ENCODE measurements at places on chromosomes 6 and 20.
A peak's percentile ranks its signal among the peaks of the same experiment; 100 is the strongest.

DNA sequence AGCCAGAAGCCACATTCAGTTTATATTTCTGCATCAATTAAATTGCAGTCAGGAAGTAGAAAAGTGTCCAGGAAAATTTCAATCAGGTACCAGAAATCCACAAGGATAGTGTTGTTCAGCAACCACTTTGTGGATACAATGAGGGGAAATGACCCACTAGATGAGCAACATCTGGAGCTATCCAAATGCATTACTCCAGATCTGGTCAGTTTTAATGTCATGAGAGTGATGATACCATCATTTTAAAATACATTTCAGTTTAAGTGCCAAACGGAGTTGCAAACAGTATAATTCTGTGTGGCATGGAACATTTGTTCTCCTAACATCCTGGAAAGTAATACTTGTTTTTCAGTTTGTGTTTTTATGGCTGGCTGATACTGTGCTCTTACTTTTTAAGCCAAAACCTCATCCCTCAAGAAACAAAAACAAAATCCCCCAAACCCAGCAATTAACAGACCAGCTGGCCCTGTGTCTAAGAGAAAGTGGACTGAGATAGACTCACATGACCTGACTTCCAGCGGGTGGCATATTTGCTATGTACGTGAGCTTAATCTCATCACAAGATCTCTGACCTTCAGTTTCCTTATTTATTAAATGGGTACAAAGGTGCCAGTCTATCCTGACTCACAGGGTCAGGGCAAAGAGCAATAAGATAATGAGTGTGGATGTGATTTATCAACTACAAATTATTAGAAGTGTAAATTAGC is 58.8 kb upstream of the CNKSR3 start:
- DNase-seq: no peak

DNA sequence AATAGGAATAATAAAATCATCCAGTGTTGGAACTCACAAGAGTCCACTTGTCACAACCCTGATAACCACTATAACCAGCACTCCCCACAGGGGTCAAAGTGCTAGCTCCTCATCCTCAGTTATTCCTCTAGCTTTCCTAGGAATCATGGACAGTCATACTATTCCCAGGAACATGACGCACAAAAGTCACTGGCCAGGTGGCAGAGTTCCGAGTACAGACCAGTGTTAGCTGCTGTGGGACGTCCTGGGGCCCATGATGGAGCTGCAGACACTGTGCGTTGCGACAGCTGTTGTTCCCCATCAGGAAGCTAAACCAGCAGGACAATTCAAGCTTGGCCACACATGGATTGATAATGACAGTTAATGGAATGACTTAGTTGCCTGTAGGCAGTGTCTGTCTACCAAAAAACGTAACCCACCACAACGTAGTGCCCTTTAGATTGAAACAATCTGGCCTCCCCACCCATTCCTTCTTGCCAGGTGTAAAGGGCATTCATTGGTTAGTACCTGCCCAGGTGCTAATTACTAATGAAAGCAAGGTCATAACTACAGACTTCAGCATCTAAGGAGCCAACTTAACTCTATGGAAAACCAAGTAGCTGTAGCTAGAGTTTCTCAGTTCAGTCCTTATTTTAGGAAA is 17.4 kb downstream of the EZR start:
- DNase-seq: no peak

GRCh38 chr6:153074761-153075160 is 56.3 kb downstream of the RGS17 start:
- no peak for DNase-seq

GRCh38 chr6:87436435-87436834 is 28.7 kb downstream of the CFAP206 start:
- DNase-seq: peak; percentile 18

DNA sequence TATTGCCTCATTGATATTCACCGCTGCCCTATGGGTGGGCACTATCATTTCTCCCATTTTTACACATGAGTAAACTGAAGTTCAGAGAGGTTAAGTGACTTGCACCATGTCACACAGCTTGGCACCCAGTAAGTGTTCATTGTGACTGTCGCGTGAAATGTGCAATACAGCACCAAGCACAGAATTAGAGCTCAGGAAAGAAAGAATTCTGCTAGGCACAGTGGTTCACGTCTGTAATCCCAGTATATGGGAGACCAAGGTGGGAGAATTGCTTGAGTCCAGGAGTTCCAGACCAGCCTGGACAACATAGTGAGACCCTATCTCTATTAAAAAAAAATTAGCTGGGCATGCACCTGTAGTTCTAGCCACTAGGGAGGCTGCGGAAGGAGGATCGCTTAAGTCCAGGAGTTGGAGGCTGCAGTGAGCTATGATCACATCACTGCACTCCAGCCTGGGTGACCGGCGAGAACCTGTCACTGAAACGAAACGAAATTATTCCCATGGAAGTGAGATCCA is 626 bp downstream of the SLC13A3 start:
- no peak for DNase-seq

- no peak for DNase-seq
These were observed 62.4 kb upstream of the MRPS10 start for GRCh38 chr6:42279966-42280629.

- no peak for DNase-seq
These were observed 20.2 kb downstream of the SLC9A8 start for GRCh38 chr20:49832632-49833327.

DNA sequence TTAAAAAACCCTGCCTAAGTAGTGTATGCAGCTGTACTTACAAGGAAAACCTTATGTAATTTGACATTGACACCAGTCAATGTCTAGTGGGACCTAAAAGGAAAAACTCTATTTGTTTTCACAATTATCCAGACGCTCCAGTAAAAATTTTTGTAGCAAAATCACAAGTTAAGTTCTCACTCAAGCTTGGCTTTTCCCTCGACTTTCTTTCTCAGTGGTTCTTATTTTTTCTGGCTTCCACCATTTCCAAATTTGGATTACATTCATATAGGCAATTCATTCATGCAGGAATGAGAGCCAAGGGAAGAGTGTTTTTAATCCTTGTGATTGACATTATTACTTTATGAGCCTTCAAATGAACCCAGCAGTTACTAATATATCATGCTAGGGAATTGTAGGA is 66.0 kb upstream of the ADGRG6 start:
- no peak for DNase-seq

- DNase-seq: no peak
These were observed 49.7 kb downstream of the AKAP12 start for GRCh38 chr6:151289399-151290007.

- no peak for DNase-seq
These were observed 56.5 kb upstream of the SIRPA start for GRCh38 chr20:1838556-1839279.

GRCh38 chr6:125749865-125750691 is 646 bp downstream of the HEY2 start:
- no peak for DNase-seq

DNA sequence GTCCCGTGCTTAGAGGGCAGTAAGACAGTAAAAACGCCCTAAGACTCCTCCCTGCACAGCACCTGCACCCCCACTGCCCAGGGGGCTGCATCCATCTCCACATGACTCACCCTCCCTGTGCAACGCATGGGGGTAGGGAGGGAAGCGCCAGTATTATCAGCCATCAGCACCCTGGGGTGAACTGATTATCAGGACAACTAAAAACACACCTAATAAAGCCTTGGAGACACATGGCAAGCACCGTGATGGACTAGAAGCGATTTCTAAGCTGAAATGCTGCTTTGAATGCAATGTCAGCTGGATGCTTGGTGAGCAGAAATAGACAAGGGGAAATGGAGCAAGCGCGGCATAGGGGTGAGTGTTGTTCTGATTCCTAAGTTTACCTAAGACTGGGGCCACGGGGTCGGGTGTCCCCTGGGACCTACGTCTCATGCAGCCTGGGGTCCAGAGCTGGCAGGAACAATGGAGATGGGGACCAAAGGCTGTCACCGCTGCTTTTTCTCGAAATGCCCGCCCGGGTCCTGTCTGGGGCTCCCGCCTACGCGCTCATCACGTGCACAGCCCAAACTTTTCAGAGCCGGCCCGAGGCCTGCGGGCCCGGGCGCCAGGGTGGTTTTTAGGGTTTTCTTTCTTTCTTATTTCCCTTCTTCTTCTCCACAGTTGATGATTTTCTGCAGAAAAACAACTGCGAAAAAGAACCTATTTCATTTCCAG is 702 bp upstream of the TNFAIP3 start:
- DNase-seq: no peak

GRCh38 chr20:1822564-1823449 is 72.4 kb upstream of the SIRPA start:
- no peak for DNase-seq

GRCh38 chr6:150156460-150156859 is 13.6 kb downstream of the PPP1R14C start:
- no peak for DNase-seq

DNA sequence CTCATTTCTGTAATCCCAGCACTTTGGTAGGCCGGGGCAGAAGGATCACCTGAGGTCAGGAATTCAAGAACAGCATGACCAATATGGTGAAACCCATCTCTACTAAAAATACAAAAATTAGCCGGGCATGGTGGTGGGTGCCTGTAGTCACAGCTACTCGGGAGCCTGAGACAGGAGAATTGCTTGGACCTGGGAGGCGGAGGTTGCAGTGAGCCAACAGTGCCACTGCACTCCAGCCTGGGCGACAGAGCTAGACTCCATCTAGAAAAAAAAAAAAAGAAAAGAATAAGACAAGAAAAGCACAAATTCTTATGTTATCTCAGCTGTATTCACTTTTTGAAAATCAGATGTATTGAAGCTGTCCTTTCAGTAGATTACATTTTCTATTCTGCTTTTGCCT is 289.4 kb downstream of the GRIK2 start:
- DNase-seq: no peak

DNA sequence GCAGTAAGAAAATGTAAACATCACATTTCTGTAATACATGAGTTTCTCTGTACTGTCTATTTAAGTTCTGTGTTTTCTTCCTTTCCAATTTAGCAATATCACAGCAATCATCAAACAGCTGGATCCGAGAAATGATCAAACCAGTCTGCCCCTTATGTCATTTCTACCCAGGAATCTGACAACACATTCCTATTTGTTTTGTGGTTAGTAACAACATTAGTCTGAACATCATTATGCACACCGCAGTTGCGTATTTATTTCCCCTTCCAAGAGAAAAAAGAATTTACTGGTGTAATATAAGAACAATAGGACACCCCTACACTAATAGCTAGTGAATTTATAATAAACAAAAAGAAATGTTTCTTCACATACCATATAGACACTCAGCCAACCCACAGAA is 179.5 kb downstream of the BTBD9 start:
- peak; percentile 87 for DNase-seq

DNA sequence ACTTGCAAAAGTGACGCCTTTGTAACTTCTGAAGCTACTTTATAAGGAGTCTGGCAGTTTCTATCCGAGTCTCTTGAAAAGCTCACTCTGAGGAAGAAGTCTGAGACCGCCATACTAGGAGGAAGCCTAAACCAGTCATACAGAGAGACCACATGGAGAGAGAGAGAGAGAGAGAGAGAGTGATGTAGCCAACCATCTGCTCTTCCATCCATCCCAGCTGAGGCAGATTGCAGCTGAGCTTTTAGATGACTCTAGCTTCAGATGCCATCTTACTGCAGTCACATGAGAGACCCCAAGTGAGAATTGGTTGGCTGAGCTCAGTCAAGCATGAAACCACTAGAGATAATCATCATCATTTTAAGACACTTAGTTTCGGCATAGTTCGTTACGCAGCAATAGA is 15.0 kb upstream of the DTNBP1 start:
- DNase-seq: no peak

DNA sequence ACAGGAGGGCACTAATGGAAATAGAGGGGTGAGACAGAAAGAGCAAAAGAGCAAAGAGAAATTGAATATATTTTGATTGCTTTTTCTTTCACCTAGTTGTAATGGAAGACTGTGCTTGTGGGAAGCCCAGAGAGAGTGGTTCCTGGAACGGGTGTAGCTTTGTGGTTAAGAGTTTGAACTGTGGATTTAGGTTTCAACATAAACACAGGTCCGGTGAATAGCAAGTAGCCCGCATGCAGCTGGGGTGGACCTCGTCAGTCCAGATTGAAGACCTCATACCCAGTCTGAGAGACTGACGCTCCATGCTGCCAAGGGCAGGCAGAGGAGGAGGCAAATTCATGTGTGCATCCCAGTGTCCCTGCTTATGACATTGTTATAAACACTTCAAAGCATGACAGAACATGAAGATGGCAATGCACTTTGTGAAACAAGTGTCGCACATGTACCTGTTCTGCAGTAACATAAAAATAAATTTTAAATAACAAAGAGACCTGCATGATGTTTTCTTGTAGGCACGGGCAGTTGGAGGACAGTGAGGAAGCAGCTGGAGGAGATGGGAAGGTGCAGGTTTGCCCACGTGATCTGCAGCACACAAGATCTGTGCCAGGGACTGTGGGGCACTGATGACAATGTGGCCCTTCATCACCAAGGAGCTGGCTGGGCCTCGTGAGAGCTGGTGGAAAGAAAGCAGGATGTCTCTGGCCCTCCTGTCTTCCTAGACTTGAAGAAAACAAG is 220.5 kb upstream of the SSTR4 start:
- no peak for DNase-seq

DNA sequence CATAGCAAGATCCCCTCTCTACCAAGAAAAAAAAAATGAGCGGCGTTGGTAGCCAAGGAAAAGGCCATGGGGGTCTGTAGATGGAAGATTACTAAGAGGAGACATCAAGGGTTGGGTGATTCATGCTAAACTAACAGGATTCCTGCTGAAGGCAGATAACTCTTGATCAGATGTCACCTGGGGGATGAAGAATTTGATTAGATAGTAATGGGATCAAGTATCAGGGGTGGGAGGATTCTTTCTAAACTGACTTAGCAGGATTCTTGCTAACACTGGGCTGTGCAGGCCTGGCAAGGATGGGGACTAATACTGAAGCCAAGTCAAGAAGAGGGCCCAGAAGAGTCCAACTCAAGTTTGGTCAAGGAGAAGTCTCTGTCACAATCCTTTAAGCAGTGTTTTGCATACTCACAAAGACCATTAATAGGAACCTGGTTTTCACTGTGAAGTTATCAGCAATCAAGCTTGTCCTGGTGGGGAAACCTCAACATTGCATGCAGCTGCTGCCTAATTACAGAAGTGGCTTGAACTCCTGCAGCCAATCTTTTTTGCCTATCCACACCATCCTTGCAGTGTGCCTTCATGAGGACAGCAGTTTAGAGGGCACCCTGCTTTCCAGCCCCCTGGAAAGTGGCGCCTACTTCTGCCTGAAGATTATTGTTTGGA is 61.3 kb downstream of the ANKRD6 start:
- no peak for DNase-seq

DNA sequence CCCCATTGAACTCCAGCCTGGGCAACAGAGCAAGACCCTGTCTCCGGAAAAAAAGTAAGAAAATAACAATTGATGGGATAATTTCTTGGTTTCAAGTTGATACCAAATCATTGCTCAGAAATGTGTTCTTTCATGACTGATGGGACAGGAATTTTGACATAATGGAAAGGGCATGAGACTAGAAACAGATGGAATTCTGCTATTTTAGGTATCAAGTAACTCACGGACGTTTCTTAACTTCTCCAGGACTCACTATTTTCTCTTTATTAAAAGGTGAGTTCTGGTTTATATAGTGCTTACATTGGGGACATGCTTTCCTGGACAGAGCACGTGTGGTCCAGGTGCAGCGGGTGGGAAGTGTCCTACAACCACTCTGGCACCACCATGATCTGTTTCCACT is 6.0 kb upstream of the DSP start:
- peak; percentile 36 for DNase-seq

GRCh38 chr20:51480507-51481270 is 61.8 kb downstream of the NFATC2 start:
- no peak for DNase-seq

GRCh38 chr6:35377002-35377401 is 34.6 kb downstream of the PPARD start:
- no peak for DNase-seq
